Activated T-helper 2 cell treated with anti-CD3 and anti-CD28 coated beads, Interferon-gamma antibody, Interleukin-2, Interleukin-4, amounts not matched to agents 10 μg/mL and 5 μg/mL and 100 μg/mL, durations not matched to agents 14 hours and 24 hours and 36 hours (primary cell): ENCODE measurements at places on chromosomes 2 and 18. TPM values are rescaled to one million over a fixed set of nuclear protein-coding genes. Genes with fewer than 3 reads are reported as not detected.

Gene MARCHF4
- total RNA-seq = not detected in 2 replicates

Gene SH3BP4
- total RNA-seq = 0.05 and 0.66 TPM in 2 replicates

Gene POTEJ
- not detected in 2 replicates for total RNA-seq

DNA sequence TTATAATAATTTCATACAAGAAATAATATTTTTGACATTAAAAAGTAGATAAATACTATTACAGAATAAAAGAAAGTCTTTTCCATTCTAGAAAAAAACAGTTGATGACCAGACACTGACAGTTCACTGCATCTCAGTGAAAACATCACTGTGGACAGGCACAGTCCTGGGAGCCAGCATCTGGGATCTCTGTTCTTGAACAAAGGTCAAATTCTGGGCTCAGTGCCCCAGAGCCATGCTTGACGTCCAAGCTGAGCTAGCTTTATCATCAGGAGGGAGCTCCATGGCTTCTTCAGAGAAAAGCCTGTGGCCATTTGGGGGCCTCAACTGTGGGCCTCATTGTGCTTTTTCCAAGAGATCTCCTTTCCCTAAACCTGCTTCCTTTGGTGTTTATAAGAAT is 86.1 kb upstream of the SRD5A2 start:
- no peaks in the 10 kb centered on the region for H3K4me1 ChIP-seq
- DNase-seq = no peak
- H3K4me3 ChIP-seq = no peak overlapping the region
- no peaks in the 10 kb centered on the region for H3K36me3 ChIP-seq

- H3K27ac ChIP-seq = no peak overlapping the region
- no peaks in the 10 kb centered on the region for H3K4me1 ChIP-seq
- no peak for DNase-seq
- no peaks in the 10 kb centered on the region for H3K36me3 ChIP-seq
- no peaks in the 10 kb centered on the region for H3K27me3 ChIP-seq
Measured at GRCh38 chr2:120775194-120775593, 39.5 kb downstream of the GLI2 start.

DNA sequence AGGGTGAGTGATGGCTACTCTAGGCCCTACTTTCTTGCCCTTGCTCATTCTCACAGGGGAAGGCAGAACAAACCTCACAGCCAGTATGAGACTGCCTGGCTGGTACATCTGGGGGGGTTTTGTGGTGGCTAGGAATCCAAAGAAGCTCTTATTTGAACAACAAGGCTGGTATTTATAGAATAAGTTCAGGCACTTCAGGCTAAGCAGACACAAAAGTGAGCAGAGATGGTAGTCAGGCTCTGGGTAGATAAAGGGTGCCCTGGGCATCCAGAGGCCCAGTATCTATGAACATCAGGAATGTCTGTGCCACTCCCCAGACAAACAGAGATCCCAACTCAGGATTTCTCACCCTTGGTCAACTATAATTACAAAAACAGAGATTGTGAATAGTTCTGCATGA is 57.2 kb upstream of the RTN4 start:
- H3K27me3 ChIP-seq = no peaks in the 10 kb centered on the region
- no peak for DNase-seq
- H3K27ac ChIP-seq = no peak overlapping the region
- H3K36me3 ChIP-seq = no peaks in the 10 kb centered on the region
